Left ventricle myocardium inferior (tissue), 1 donor: ENCODE measurements at places on chromosomes 11 and 22. TPM values are rescaled to one million over a fixed set of nuclear protein-coding genes. Genes with fewer than 3 reads are reported as not detected.
A peak's percentile ranks its signal among the peaks of the same experiment; 100 is the strongest.

OR52H1 gene
- not detected for total RNA-seq

DNA sequence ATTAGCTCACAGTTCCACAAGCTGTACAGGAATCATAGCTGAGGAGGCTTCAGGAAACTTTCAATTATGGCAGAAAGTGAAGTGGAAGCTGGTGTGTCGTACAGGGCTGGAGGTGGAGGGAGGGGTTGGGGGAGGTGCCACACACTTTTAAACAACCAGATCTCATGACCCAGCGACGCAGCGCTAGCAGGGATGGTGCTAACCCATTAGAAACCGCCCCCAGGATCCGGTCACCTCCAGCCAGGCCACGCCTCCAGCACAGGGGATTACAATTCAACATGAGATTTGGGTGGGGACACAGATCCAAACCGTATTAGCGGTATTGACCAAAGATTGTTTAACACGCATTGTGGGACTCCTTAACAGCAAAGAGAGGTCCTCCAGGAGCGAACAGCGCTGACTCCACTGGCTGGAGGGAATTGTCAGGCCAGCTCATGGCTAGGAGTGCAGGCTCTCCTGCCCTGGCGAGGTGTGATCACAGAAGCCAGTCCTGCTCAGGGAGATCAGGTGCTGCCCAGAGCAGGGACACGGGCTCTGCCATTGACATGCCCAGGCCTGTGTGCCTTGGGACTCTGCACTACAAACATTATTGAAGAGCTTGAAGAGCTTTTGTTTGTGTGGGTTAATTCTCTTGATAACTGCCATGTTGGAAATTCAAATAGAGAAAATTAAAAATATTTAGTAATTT lies 215.3 kb downstream of the TBC1D22A start:
- no peak for DNase-seq

DNA sequence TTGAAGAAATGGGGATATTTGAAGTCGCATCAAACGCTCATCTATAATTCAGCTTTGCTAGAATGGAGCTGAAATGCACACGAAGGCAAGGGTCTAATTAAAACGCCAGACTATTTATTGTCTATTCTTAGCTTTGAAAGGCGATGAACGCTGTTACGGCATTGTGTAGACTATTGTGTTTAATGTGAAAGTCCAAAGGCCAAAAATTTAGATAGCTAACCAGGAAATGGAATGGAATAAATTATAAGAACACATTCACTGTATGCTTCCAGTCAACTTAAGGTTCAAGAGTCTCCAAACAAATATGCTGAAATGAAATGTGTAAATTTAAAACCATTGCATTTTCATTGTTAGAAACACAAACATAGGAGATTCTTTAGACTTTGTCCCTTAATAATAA lies 186.2 kb downstream of the CWF19L2 start:
- no peak for DNase-seq

GRCh38 chr11:16713594-16713993 lies 24.9 kb upstream of the C11orf58 start:
- no peak for DNase-seq

DNA sequence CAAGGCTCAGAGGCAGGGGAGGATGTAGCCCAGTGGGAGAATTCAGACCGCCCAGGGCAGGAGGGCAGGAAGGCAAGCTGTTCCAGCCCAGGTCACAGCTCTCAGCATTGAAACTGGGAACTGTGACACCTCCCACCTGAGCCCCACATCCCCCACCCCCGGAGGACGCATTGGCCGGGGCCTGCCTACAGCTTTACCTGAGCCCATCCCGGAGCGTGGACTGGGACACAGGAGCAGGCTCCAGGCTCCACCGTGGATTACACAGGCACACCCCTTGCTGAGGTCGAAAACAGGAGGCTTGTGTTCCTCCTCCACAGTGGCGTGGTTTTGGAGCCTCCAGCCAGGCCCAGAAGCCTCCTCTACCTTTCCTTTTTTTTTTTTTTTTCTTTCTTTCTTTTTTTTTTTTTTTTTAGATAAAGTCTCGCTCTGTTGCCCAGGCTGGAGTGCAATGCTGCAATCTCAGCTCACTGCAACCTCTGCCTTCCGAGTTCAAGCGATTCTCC lies 9.1 kb upstream of the PGA3 start:
- no peak for DNase-seq

- DNase-seq: peak; percentile 24
Observed at GRCh38 chr11:5123802-5124521, 14.2 kb downstream of the OR52A5 start.

DNA sequence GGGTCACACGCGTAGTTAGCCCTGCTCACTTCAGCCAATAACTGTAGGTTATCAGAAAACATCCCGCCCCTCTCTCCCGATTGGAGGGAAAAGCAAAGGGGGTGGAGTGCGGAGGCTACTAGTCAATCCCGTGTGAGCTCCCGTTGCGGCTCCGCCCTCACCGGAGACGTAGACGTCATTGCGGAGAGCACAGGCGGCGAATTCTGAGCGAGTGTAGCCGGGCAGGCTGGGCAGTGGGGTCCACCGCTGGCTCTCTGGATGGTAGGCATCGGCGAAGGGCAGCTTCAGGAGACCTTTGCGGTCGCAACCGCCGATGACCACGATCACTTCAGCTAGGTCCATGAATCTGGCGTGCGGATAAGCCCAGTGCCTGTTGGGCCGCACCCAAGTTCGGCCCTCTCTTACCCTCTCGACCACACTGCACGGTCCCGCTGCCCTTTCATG lies 4.7 kb downstream of the KLHL35 start:
- DNase-seq: peak; percentile 94
